ENCODE measurements at places on chromosomes 12 and 14.

GRCh38 chr14:78959674-78960264, 789.6 kb downstream of the NRXN3 start:
- DNase-seq = peak; percentile 70

DNA sequence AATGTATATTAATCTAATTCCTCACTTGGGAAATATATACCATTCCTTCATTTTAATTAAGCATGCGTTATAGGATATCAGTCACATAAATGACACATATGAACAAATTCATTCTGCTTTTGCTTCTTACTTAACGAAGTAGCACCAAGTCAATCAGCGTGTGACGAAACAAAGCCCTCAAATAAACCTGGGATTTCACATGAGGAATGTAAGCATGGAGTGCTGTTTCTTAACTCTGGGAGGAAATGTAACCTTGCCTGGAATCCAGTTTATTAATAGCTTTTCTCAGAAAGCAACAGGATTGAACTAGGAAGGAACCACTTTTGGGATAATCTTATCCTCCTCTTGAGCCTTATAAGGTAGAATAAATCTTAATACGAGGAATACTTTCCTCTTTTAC, 72.0 kb downstream of the NIN start:
- no peak for DNase-seq

DNA sequence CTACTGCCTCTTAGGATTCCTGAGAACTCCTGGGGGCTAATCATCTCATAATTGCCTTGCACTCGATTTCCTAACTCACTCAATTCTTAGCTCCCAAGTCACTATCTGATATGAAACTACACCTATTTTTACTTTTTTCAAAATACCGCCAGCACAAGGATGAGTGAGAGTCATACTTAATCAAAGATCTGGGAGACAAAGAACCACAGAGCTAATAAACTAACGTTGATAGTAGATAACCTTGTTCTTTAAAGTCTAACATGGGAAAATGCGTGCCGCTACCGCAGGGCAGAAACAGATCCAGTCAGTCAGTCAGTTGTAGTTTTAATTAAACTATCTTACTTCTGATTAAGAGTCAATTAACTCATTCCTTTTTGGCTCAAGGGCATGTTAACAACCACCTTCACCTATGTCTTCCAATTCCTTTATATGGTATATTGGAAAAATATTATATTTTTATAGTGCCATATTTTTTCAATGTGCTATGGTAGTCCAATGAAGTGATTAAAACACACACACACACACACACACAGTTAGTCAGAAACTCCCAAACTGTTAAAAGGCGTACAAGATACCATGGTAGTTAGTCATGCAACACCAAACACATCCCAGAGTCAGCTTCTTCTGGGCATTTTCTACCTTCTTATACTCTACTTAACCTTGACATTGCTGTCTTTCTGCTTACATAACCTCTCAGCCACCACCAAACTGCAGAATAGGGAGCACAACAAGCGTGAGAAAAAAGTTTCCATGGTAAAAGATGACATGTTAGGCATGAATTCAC, 114.0 kb downstream of the KLHL28 start:
- no peak for DNase-seq

- peak; percentile 18 for DNase-seq
Observed at GRCh38 chr14:70642303-70643235, 853 bp downstream of the TTC9 start.

DNA sequence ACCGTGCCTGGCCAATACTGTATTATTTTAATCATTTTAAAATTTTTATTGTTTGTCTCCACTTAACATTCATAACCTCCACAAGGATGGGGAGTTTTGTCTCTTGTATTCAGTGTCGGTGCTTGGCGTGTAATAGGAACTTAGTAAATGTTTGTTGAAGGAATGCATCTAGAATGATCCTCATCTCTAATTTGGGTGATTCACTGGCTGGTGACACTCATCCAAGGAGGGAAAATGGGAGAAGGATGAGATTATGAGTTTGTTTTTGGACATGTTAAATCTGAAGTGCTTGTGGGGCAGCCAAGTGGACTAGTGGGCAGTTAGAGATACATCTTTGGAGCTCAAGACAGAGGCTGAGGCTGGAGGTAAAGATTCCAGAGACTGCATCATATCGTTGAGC, 5.1 kb downstream of the KLC1 start:
- no peak for DNase-seq

DNA sequence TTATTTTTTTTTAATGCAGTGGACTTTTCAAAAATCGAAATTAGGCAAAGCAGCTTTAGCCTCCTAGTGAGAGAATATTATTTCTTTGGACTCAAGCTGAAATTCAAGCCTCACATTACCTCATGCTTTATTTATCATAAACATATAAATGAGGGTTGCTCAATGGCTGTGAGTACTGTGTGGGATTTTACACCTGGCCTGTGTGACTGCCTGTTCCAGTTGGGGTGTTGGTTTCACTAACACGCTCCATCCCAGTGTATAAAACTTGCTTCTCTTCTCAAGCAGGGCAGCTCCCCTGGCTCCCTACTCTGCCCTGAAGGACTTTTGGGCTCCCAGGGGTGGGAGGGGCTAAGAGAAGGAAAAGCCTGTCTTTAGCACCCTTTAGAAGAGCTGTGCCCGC, 15.0 kb downstream of the ANKLE2 start:
- no peak for DNase-seq

DNA sequence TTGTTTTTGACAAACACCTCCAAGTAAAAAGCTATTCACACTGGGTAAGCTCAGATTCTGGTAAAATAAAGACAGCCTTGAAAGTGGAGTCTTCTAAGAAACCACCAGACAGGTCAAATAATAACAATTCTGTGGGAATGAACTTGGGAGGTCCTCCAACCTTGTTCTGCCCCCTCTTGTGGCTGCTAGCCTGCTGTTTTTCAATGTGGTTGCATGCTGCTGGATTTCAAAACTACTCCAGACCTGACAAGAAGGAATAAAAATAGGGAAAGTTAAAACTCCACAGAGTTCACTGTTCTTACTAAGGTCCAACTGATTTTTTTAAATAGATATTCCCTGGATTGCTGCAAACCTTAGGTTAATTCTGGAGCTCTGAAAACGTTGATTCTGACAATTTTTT, 32.2 kb upstream of the RIN3 start:
- no peak for DNase-seq

Measured in psoas muscle (tissue), 8 donors.